ENCODE measurements at places on chromosomes 2 and 18.

DNA sequence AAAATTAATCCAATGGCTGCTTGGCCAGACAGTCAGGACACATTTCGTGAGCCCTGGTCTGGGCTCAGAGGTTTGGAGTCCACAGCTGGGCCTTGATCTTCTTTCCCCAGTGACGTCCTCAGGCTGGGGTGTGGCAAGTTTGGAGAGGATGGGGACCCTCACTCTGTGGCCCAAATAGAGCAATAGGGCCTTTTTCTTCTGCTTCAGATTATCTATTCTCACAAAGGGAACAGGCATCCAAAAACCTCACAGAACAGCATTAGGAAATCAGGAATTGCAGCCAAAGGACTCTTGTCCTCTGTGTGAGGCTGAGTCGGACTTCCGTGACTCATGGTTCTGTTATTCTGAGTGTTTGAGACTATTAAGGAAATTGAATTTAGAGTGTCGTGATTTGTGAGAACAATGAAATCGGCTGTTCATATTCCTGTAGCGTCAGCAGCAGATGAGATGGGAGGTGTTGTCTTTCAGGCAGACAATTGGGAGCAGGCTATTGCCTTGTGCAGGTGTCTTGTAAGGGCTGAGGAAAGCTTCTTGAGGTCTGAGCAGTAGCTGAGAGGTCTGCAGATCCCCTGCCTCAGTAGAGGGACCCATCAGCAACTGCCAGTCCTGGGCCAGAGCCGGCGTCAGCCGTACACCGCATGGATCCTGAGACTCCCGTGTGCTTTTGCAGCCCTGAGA, 113.8 kb downstream of the SH3RF3 start:
- DNase-seq, result no peak

DNA sequence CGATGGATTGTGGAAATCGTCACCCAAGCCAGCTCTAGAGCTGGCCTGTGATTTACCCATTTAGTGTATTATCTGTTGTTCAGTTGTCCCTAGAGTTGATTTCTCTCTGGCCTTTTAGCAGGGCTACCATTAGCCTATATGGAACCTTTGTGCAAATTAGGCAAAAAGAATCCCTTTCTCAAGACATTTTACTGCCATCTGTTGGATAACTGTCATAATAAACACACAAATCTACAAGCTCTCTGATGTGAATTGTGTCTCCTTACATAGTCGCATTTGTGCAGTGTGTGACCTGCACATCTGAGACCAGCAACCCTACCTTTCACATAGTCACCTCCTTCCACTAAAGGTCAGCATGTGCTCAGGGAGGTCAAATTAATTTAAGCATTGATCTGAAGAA, 34.0 kb downstream of the LOXHD1 start:
- peak; percentile 2 for DNase-seq

DNA sequence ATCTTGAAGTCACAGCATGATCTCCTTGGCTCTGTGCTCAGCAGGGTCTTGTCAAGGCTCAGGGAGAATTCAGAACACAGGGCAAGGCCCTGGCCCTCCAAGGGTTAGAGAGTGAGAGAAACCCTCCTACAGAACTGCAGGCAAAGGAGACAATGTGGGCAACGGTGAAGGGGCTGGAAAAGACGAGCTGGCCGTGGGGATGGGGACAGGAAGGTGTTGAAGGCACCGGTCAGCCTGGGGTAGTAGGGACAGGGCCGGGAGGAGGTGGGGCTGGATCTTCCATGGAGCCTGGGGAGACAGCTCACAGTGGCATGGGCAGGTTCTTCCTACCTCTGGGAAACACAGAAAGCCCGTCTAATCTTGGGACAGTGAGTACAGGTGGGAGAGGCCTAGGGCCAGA, 92.2 kb upstream of the MCFD2 start:
- DNase-seq, result no peak

- DNase-seq, result no peak
Measured at GRCh38 chr18:35352283-35352682, 8.1 kb upstream of the ZNF24 start.

DNA sequence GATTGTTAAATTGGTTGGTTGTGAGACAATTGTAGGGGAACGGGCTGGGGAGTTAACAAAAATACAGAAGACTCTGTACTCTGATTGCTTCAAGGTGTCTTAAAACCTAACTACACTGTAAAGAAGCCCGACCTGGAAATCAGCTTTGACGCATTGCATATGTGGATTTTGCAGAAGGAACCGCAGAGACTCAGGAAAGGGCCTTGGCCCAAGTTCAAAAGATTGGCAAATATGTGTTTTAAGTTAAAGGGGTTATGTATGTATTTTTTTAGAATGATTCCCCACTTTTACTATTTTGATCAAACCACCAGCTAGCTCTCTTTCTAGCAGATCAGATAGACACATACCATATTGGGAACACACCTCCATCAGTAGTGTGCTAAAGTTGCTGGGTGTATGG, 18.0 kb upstream of the EDAR start:
- no peak for DNase-seq

DNA sequence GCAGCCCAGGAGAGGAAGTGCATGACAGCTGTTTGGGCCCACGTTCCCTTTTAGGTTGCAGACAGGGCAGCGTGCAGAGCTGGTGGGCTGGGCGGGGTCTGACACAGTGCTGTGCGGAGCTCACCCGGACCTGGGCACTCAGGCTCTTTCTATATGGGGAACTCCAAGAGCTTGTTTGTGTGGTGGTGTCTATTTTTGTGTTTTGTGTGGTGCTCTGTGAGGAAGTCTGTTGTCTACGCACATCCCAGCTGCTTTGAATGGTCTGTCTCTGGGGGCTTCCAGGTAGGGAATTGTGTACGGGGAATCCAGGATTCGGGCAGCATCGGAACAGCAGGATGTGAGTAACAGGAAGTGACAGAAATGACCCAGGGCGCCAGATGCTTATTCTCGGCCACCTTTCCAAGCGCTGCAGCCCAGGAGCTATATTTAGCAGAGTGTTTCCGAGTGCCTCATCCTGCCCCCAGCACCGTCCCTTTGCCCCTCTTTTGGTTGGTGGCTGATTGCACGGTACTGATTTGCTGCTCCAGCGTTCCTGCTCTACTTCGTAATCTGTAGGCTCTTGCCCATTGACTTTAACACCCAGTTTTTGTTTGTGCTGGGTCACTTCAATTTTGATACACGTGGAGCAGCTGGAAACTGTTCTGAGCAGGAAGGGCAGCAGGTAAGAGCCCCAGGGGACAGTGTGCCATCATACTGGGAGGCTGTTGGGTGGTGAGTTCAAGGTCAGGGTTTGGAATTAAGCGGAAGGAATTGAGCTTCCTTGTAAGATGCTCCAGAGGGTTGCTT, 64.7 kb downstream of the DGKD start:
- no peak for DNase-seq

DNA sequence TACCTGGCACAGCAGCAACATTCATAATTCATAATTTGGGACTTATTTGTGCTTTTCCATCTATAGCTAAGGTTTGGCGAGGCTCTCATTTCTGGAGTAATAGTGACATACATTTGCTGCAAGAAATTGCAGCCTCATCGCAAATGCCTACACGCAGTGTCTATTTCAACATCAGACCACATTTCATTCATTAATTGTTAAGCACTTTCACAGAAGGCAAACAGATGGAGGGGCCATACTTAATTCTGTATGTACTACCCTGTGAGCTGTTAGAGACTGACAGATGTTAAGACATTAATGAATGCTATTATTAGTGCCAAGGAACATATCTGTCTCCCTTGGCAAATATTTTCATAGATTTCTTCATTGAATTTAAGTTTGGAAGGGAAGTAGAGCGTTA, 125.7 kb downstream of the UXS1 start:
- no peak for DNase-seq

DNA sequence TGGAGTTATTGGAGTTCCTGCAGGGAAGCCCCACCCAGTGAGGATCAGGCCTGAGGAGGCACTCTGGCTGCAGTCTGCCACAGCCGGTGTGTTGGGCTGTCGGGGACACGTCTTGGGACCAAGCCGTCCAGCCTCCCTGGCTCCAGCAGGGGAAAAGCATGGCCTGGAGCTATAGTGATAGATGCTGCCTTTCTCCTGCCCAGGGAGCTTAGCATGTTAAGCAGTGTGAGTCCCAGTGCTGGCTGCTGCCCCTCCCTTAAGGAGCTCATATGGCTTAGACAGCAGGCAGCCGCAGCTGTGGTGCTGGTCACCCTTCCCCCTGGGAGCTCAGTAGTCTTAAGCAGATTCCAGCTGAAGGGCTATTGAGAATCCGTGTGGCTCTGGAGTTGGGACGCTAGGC, 78.9 kb downstream of the CERS6 start:
- DNase-seq, result no peak

- DNase-seq, result no peak
Measured at GRCh38 chr2:119536211-119536610, 8.0 kb upstream of the CFAP221 start.

DNA sequence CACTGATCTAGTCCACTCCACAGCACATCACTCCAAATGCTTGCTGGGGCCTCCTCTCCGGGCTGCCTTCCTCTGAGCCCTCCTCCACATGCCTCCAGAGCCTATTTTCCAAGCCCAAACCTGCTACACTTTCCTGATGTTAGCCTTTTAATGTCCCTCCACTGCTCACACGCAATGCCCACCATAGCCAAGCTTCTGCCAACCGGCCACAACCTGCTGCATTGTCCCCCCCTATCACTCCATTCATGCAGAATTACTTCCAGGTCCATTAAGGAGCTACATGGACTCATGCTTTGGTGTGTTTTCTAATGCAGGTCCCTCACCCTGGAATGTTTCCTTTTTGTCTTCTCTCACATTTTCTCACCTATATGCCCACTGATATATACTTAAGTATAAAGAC, 129.3 kb downstream of the MARCHF4 start:
- DNase-seq, result no peak

- DNase-seq, result no peak
Measured at GRCh38 chr2:183349091-183349490, 224.8 kb downstream of the NUP35 start.

DNA sequence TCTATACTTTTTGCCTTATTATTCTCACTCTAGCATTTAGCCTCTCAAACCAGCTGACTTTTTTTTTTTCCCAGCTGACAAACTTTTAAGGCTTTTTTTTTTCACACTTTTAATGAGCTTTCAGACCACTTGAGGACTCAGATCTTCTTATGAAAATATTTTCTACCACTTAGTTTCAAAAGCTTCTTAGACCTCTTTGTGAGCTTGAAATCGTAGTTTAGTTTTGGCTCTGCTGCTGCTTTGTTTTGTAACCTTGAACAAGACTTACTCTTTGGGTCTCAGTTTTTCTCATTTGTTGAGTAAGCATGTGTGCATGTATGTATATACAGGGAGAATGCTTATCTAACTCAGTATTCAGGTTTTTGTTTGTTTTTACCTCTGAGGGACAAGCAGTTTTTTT, 3.5 kb downstream of the NBEAL1 start:
- no peak for DNase-seq

- no peak for DNase-seq
Measured at GRCh38 chr18:58095655-58096054, 51.6 kb downstream of the NEDD4L start.

DNA sequence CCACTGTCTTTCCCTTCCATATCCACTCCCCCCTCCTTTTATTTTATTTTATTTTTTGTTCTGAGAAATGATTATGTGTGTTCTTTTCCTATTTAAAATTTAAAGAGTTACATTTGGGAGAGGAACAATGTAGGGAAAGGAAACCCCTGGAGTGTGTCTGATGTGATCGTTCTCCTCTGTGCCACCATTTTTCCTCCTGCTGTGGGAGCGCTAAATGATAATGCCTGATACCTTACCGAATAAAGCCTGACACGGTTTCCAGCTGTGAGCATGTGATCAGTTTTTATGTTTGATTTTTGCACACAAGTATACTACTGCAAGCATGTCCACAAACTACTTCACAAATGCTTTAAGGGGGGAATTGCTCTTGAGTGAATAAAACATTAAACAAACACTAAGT, 317.8 kb upstream of the FANCL start:
- no peak for DNase-seq

GRCh38 chr18:49368876-49369440, 91.5 kb downstream of the DYM start:
- DNase-seq, result no peak

- no peak for DNase-seq
Measured at GRCh38 chr2:120066800-120067547, 54.1 kb downstream of the EPB41L5 start.

DNA sequence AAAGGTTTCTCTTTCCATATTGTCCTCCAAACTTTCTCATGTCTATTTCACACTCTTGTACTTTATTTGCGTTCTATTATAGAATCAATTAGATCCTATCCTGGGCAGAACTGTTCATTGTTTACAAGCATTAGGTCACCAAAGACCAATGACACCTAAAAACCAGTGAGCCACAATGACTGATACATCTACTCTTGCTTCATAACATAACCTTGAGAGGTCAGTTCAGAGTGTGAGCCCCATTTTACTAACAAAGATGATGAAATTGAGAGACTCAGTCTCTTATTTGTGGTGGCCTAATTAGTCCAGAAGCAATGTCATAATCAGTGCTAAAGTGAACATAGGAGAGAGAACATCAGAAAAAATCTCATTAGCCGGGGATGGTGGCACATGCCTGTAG, 248.9 kb upstream of the RBBP8 start:
- DNase-seq, result no peak

DNA sequence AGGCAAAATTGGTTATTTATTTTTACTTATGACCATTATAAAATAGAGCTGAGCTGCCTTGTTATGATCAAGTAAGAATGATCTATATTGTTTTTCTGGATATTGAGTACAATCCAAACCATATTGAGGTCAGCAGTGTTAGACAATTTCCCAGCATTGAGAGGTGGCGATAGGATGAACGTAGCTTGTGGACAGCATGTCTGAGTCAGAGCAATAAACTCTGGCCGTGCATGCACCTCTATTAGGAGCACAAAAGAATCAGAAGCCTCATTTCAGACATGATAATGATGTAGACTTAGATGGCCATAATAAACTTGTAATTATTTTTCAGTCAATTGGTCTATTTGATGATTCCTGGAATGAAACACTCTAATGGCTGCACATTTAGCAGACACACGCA, 491.6 kb downstream of the RIT2 start:
- DNase-seq, result no peak

- no peak for DNase-seq
Measured at GRCh38 chr18:64149916-64150438, 1.1 kb upstream of the LINC00305 start.

DNA sequence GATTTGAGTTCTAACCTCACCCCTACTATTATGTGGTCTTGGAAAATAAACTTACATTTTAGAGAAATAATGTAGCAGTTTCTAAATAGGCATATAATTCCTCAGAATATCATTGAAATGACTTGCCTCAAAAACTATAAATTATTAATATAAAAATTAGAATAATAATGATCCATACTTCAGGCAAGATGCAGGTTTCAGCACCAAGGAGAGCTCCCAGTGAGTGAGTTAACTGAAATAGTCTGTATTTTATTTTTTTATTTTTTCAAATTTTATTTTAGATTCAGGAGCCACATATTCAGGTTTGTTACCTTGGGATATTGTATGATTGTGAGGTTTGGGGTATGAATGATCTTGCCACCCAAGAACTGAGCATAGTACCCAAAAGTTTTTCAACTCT, 472.2 kb upstream of the DCC start:
- DNase-seq, result no peak

DNA sequence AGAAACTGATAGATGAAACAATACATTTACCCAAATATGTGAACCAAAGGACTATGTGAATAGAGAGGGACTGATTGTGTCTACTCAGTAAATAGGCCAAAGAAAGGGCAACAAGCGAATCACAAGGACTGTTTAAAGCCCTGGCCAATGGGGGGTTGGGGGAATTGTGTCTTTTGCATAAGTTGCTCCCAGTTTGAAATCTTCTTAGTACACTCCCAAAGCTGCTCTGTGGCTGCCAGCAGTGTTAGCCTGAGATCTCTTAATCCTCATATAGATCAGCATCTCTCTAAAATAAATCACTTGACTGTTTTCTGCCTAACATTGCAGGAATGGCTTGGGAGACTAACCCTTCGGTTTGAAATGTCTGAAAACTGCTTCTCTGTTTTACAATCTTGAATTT, 236.4 kb downstream of the PLCL1 start:
- DNase-seq, result no peak

All from NCI-H1436 (cell line).